ENCODE measurements at places on chromosomes 6 and 20.

GRCh38 chr6:149964308-149965193, 808 bp downstream of the ULBP1 start:
- peak; percentile 36 for DNase-seq

DNA sequence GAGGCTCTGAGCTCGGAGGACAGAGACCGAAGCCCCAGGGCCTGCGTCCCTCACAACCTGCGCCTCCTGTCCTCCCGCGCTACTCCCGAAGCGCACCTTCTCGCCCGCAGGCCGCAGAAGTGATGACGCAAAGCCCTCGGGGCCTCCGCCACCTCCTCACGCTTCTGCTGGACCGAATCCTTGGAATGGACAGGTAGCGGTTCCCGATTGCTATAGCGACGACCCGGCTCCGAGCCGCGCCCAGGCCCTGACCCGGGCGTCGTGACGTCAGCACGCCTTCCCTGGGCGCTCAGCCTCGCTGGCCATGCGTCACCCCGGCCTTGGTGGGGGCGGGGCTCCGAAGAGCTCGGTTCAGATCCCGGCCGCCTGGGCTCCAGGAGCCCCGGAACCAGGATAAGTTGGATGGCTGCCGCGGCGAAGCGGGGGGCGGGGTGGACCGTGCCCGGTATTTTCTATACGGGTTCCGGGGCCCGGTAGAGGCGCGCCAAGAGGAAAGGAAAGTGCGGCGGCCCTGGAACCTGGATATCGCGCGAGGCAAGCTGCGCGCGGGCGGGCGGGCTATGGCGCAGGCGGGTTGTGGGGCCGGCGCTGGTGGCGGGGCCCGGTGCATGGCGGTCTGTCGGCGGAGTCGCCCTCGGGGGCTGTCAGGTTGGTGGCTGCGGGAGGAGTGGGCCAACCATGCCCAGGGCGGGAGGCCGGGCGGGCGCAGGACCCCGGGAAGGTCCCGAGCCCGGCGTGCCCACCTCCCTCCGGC, at the start of gene ZNF76:
TSS of gene ZNF76 (plus strand) at position 542 of the 754 bp plus-strand sequence. CDS start 21,417 bp downstream, outside the sequence.
- peak; percentile 92 for DNase-seq

DNA sequence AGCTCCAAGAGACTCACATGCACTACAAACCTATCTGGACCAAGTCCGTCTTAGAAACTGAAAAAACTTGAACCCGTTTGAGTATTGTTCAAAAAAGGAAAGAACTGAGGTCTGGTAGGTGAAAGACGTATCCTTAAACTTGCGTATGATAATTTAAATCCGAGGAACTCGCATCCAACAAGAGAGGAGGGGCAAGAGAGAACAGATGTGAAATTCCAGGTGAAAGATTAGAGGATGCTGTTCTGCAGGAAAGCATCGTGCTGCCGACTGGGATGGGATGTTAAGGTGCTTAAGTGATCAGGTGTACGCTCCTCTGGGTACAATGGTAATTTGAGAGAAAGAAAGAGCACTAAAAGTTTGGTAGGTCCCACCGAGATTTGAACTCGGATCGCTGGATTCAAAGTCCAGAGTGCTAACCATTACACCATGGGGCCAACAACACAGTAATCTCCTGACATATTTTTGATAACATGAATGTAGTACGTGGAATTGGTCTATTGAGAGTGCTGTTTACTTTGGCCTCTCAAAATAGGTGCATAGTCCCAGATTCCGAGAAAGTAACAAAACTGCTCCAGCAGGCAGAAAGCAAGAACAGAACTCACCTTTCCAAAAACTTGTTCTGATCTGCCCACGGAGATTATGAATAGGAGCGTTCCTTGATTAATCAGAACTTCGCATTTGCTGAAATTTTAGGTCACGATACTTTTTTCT, 53.5 kb upstream of the BTN3A2 start:
- DNase-seq = peak; percentile 54

DNA sequence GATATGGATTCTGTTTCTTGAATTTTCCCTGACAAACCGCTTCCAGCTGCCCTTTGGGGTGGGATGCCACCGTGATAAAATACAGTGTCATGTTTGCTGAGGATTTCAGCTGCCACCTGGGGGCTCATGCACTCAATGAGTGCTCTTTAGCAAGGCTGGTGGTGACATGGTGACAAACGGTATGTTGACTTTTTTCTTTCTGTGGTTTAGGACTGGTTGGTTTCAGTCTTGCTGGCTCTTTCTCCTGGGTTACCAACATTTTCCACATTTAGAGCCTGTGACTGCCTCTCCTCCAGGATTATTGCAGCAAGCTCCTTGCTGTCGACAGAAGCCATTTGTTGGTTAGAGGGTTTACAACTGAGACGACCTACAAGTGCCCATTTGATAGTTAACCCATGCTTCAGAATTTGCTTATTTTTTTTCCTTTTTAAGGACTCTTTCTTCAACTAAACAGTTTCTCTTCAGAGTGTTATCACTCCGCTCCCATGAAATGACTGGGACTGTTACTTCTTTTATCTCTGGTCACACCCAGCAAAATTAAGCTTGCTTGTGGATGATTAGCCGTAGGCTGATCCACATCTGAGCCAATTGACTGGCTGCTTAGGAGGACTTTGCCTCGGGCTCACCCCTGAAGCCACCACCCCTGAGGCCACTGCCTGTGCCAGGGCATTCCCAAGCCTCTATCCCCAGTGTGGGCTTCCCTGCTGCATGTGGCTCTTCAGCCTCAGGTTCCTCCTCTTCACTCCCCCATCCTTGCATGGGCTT, 48.4 kb upstream of the CDYL start:
- no peak for DNase-seq

DNA sequence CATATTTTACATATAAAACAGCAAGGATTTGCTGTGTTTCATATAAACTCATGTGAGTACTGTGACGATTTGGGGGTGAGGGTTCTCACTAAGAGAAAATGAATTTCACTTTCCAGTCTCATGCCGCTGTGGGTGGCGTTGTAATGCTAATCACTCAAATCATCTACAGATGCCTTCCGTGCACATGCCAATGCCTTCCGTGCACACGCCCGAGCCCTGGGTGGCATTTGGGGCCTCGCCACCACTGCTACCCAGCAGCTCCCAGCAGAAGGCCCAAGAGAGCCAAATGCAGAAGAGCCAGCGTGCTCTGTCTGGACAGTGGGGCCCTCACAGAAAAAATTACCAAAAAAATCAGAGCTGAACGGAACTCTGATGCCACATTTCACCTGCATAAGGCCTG, 53.7 kb downstream of the WDR27 start:
- no peak for DNase-seq

DNA sequence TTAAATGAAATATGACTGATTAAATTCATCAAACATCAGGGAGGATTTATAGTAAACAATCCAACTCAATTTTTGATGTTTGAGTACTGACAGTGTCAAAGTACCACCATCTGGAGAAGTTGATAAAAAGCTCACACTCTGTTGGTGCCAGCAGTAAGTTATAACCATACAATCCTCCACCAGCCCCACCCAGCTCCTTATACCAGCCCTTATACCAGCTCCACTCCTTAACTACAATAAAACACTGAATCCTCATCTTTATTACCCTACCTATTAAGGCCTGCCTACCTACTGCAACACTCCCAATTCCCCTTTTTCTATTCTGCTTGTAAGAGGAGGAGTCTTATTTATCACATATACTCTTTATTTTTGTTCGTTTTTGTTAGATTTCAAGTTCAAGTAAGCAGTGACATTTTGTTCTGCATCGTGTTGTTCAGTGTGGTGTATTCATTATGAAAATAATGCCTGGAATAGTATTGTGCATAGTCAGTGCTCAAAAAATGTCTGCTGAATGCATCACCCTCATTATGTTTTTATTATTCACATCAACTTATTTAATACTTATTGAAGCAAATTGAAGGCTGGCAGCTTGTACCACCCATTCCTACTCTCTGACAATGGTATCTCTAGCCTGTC, 954.7 kb upstream of the ADGRB3 start:
- no peak for DNase-seq

GRCh38 chr6:123263981-123264380, 267.9 kb downstream of the CLVS2 start:
- DNase-seq = no peak

- DNase-seq = no peak
These were observed 8.2 kb downstream of the GNMT start for GRCh38 chr6:42968783-42969182.

DNA sequence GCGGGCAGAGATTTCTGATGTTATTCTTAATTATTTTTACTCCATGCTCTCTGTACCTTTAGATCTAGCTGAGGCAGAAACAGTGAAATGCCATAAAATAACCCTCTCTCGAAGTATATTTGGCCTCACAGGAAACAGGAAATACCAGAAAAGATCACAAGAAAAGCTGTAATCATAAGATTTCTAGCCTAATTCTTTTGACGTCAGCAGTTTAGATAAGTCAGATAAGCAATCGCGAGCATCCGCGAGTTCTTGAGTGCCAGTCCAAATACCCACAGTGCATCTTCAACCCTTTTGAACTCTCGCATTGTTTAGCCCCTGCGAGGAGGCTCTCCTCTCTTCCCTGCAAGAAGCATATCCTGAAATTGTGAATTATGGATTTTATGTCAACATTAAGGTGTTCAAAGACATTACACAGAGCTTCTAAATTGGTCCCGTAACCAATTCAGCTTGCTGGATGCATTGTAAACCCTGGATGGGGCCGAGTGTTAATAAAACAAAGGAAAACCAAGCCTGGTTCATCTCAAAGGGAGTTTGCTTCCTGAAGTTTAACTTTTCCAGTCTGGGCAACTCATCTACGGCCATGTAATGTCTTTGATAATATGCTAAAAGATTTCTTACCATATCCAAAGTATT, 198.9 kb downstream of the MTFR2 start:
- DNase-seq = no peak

- DNase-seq = no peak
These were observed 162.2 kb downstream of the TBXT start for GRCh38 chr6:166005401-166005943.

DNA sequence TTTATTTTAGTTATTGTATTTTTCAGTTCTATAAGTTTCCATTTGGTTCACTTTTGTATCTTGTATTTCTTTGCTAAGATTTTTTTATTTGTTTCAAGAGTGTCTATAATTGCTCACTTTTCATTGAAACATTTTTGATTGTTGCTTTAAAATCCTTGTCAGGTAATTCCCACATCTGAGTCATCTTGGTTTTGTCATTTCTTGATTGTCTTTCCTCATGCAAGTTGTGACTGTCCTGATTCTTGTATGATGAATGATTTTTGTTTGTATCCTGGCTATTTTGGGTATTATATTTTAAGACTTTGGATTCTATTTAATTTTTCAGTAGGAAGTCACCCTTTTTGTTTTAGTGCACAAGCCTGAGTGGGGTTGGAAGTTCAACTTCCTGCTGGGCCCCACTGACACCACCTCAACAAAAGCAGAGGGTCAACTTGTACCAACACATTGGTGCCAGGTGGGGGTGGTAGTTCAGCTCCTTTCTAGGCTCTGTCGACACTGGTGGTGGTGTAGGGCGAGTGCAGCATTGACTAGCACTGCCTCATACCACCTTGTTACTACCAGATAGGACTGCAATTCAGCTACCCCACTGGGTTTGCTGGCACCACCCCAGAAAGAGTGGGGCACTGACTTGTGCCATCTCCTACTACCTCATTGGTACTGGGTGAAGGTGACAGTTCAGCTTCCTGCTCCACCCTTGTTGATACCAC, 8.8 kb downstream of the RSPH3 start:
- peak; percentile 11 for DNase-seq

Measured in activated naive CD4-positive, alpha-beta T cell treated with Interleukin-2 at 50 U/mL for 16 hours (primary cell).